ENCODE measurements at places on chromosomes 6 and 20.

- peak; percentile 9 for DNase-seq
Measured at GRCh38 chr6:6494677-6495076, 93.8 kb upstream of the LY86 start.

DNA sequence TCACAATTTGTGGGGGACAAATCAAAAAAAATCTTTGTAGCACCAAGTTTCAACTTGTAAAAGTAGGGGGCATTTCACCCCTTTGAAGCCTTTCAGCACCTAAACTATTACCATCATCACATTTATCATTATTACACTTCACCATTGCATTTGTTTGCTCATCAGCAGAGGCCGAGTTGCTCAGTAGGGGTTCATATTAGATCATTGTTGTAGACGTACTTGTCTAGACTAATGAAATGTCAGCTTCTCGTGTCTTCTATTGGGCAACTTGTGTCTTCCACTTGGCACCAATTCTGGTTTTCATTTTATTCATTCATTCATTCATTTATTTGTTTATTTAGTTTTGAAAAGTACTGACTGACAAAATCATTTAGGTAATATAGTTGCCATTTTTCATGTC, 338.3 kb upstream of the KCNQ5 start:
- no peak for DNase-seq

GRCh38 chr6:167015302-167015701, 16.1 kb downstream of the CEP43 start:
- DNase-seq = no peak

GRCh38 chr20:57660922-57661745, 40.9 kb upstream of the ZBP1 start:
- no peak for DNase-seq

- no peak for DNase-seq
Measured at GRCh38 chr6:100918152-100918551, 37.0 kb upstream of the ASCC3 start.

DNA sequence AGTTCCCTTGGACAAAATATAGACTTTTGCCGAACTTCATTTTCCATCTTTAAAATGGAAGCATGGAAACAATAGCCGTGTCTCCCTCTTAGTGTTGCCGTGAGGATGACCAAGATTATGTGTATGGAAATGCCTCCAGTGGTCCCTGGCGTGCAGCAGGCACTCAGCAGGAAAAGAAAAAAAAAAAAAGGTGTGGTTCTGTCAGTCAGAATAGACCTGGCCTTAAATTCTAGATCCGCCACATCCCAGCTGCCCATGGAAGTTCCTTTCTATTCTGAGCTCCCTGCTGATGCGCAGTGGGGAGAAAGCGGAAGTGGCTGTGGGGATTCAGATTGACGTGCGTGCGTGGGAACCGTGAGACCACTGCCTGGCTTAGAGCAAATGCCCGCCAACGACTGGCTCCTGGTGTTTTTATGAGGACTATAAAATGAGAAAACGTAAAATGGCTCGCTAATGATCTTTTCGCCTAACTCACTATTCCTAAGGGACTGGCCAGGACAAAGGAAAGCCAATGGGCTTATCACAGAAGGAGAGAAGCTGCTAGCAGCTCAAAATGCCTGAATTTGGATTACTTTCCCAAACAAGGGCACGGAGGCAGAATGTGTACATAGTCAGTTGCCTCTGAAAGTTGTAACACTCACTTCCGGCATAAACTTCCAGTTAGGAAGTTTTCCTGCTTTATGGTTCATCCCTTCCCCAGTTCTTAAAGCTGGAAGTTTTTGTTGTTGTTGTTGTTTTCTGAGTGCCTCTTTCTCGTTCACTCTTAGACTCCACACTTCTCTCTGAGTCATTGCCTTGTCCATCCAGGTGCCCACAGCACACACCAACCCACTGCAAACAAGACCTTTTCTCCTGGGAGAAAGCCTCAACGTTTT, 11.4 kb upstream of the PDE10A start:
- no peak for DNase-seq

DNA sequence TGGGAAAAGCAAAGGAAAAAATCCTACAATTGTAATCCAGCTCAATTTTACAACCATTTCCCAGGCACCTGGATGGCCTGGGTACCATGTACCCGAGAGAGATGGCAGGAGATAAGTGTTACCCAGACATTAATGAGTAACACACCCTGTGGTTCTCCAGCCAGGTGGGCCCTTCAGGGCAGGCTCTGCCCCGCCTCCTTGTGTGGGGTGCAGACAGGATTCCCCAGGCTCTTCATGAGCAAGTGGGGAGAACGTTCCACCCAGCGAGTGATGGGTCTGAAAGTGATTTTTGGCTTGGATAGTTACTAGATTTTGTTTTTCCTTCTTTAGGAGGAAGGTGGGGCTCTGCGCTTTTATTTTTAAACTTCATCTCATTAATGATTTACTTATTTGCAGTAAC, 243.9 kb downstream of the TAF4 start:
- DNase-seq = no peak

DNA sequence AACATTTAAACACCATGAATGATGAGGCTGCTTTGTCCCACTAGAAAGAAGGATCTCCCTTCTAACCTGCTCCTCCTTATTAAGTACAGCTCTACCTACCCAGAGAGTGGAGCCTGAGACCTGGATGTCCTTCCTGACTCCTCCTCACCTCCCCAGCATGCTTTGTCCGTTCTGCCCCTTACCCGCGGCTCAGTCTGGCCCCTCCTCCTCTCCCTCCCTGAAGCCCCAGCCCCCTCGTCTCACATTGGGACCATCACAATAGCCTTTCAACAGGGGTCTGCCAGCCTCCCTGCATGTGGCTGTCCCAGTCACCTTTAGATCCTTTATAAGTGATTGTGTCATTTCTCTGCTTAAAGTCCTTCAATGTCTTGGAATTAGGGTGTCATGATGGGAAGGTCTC, 72.5 kb downstream of the DZANK1 start:
- DNase-seq = no peak

DNA sequence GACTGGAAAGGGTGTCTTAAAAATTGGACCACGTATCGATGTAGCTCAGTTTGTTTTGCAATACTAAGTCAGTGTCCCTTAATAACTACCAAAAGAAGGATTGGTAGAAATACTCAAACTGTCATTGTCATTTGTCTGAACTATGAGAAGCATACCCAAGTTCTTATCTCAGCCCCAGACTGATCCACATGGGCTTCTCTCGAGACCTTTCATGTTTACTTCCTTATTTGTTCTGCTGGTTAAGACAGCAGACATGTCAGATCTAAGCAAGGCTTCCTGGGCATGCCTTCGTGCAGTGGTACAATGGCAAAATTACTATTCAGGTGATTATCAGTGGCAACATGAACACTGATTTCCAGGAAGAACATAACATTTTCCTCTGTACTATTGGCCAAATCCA, 211.1 kb upstream of the PHACTR1 start:
- no peak for DNase-seq

GRCh38 chr20:43586641-43587040, 4.1 kb upstream of the IFT52 start:
- no peak for DNase-seq

DNA sequence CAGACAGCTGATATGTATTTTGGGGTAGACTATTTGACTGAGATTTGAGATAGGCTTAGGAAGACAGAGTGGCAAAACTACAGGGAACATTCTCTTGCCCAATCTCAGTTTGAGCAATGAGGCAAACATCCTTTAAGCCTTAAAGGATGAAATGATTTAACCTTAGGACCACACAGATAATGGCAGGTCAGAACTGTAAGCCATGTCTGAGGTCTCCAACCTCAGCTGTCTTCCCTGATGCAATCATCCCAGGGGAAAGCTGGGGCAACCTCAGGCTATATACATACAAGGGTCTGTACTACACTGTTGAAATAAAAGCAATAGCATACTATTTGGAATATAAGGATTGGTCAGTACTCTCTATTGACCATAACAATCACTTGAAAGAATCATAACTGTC, 83.8 kb upstream of the NUP153 start:
- no peak for DNase-seq

GRCh38 chr6:55397986-55398385, 70.7 kb downstream of the GFRAL start:
- no peak for DNase-seq

- no peak for DNase-seq
Measured at GRCh38 chr6:128516514-128516898, 3.9 kb downstream of the PTPRK start.

DNA sequence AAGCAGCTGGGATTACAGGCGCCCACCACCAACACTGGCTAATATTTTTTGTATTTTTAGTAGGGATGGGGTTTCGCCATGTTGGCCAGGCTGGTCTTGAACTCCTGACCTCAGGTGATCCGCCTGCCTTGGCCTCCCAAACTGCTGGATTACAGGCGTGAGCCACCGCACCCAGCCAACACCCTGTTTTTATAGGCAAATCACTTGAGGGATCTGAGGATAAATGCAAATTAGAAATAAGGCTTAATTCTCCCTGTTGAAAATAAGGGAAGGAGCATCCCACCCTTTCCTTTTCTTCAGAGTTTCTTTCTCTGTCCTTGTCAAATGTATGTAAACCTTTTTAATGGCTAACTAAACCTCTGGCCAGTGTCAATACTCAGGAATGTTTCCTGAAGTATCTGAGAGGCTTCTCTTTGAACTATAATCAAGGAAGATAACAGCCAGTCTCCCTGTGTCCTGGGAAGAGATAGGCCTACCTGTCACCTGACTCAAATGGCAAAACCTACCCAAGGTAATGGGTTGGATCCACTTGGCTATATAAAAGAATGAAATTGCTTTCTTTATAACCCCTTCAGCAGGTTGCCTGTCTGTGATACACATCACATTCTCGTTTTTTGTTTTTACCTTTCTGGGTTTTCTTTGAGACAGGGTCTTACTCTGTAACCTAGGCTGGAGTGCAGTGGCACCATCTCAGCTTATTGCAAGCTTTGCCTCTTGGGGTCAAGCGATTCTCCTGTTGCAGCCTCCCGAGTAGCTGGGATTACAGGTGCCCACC, 64.5 kb upstream of the TNFAIP3 start:
- DNase-seq = no peak

GRCh38 chr6:124066946-124067552, 263.4 kb downstream of the NKAIN2 start:
- no peak for DNase-seq

GRCh38 chr6:518218-518617, 126.7 kb downstream of the IRF4 start:
- no peak for DNase-seq

GRCh38 chr20:23515250-23515939, 24.5 kb downstream of the CST8 start:
- no peak for DNase-seq

- DNase-seq = no peak
Measured at GRCh38 chr6:133245422-133245903, 4.3 kb downstream of the EYA4 start.

- DNase-seq = no peak
Measured at GRCh38 chr6:170117111-170117972, 173.5 kb downstream of the DLL1 start.

DNA sequence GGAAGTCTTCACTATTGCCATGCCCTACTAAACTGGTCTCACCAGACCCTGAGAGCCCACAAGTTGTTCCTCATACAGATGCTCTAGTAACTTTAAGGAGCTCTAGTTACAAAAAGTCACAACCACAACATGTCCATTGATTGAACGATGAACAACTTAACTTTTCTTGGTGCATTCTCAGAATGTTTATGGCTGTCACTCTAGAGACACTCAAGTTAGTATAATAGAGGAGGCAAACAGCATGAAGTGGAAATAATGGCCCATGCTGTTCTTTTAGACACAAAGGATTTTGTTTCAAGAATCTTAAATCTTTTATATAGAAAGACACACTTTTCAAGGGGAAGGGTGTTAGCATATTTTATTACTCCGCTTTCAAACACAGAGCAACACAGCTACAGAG, 934.4 kb downstream of the HACE1 start:
- no peak for DNase-seq

GRCh38 chr6:141956046-141956761, 176.5 kb upstream of the GJE1 start:
- DNase-seq = no peak

DNA sequence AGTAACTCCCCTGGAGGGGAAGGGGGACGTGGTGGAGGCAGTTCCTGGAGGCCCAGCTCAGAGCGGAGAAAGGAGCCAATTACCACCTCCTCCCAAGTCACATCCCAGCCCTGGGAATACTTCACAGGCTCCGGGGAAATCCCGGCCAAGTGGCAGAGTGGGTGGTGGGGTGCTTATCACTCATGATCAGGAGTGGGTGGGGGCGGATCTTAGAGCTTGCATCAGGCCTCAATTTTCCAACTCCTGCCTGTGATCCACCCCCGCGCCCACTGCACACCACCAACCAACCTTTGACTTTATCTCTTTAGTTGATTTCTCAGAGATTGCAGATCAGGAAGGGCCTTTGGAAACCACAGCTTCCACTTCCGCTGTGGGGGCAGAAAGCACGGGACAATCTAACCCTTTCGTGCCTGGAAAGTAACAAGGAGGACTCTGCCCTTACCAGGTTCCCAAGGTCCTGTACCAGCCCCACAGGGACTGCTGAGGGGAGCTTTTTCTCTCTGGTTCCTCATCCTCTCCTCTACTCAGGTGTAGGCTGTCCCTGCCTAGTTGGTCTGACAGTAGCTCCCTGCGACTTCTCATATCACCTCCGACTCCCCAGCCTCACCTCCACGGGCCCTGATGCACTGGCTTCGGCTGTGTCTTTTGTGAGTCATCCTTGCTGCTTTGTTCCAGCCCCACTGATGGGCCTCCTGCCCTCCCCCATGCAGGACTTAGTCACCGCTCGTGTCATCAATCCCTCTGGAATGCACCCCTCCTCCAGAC, 24.9 kb upstream of the IER3 start:
- peak; percentile 59 for DNase-seq

- DNase-seq = no peak
Measured at GRCh38 chr6:55898342-55898741, 23.0 kb upstream of the BMP5 start.

DNA sequence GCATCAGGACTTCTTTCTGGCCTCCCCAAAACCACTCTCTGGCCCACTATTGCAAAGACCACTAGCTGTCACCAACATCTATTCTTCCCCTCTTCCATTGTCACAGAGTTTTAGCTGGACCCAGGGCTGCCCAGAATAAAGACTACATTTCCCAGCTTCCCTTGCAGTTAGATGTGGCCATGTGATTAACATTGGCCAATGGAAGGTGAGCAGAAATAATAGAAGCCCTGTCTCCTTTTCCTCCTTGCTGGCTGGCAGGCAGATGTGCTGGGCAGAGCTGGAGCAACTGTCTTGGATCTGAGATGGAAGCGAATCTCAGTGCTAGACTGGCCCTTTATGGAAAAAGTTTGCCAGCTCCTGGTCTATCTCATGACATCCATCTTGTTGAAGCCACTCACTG, 97.0 kb downstream of the KCNB1 start:
- no peak for DNase-seq

DNA sequence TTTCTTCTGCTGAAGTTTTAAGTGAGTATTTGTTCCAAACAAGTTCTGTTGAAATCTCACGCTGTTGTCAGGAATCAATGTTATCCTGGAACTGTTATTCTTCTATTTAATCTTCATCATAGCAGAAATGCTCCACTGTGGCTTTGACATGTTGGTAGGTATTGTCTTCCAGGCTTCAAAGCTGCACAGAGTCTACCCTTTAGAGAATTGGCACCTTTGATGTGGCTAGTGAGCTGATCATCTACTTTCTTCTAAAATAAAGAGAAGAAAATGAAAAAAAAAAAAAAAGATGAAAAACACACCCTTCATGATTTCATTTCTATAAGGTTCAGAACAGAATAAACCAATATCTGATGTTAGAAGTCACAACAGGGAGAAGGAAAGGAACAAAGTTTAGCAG, 5.8 kb upstream of the ZSCAN23 start:
- no peak for DNase-seq

Measured in activated T-cell treated with anti-CD3 and anti-CD28 coated beads for 1 hour (primary cell).